ENCODE measurements at places on chromosomes 1 and 21.

GRCh38 chr1:107572674-107573211, 392.2 kb downstream of the VAV3 start:
- DNase-seq: peak; percentile 83

DNA sequence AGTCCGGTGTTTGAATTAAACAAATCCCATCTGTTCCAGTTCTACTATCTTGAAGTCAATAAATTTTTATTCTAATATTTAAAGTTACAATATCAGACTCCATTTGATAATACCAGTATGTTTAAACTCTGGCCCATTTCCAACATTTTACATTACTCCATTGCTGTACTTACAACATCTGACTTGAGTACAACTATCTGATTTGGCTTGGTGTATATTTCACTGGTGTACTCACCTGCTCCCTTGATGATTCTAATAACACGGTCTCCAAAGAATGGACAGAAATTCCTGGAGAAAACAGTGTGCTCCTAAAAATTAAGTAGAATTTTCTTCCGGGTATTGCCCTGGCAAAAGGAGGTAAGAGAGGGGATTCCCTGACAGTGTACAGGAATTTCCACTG, 680.5 kb upstream of the ADAMTS5 start:
- peak; percentile 9 for DNase-seq

DNA sequence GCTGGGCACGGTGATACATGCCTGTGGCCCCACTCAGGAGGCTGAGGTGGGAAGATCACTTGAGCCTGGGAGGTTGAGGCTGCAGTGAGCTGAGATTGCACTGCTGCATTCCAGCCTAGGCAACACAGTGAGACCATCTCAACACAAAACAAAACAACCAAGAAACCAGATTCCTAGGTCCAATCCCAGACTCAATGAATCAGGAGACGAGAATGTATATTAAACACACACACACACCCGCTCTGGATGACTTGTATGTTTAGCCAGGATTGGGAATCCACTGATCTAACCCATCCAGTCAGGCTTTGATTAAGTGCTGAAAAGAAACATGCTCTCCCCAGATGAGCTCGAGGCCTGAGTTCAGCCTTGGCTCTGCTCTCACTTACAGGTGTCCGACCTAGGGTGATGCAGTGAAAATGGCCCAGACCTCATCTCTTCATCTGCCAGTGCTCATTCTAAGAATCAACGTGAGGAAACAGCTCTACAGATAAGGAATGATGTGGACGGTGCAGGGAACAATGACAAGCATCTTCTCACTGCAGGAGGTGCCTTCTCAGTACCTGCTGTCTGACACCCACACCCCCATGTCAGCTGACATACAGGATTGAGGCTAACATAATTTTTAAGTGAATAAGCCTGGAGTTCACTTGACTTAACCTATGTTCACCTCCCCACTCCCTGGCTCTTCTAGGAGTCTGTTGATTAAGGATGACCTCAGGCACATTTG, 15.3 kb upstream of the SRSF4 start:
- DNase-seq: peak; percentile 85

DNA sequence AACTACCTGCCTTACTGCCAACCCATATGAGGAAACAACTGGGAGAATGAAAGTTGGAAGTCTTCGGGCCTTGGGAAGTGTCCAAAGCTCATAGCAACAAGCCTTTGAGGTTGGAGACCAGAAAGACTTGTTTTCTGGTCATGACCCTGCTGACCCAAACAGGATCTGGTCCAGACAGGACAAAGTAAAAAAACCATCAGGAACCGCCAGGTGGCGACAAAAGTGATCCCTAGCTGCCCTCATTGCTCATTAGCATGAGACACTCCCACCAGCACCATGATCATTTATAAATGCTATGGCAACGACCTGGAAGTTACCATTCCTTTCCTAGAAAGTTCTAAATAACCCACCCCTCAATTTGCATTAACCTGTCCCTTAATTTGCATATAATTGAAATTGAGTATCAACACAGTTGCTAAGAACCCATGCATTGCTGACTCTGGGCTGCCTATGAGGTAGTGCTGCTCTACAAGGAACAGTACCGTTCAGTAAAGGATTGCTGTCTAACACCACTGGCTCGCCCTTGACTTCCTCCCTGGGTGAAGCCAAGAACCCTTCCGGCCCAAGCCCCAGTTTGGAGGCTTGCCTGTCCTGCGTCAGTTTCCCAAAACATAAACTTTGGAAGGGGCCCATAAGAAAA, 89.0 kb downstream of the URB2 start:
- no peak for DNase-seq

- no peak for DNase-seq
These were observed 26.2 kb downstream of the RLF start for GRCh38 chr1:40187399-40187798.

DNA sequence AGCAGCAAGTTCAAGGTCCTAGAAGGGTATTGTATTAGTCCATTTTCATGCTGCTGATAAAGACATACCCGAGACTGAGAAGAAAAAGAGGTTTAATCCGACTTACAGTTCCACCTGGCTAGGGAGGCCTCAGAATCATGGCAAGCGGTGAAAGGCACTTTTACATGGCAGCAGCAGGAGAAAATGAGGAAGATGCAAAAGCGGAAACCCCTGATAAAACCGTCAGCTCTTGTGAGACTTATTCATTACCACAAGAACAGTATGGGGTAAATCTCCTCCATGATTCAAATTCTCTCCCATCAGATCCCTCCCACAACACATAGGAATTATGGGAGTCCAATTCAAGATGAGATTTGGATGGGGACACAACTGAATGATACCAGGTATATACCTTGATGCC, 409.5 kb downstream of the NTNG1 start:
- DNase-seq: no peak

DNA sequence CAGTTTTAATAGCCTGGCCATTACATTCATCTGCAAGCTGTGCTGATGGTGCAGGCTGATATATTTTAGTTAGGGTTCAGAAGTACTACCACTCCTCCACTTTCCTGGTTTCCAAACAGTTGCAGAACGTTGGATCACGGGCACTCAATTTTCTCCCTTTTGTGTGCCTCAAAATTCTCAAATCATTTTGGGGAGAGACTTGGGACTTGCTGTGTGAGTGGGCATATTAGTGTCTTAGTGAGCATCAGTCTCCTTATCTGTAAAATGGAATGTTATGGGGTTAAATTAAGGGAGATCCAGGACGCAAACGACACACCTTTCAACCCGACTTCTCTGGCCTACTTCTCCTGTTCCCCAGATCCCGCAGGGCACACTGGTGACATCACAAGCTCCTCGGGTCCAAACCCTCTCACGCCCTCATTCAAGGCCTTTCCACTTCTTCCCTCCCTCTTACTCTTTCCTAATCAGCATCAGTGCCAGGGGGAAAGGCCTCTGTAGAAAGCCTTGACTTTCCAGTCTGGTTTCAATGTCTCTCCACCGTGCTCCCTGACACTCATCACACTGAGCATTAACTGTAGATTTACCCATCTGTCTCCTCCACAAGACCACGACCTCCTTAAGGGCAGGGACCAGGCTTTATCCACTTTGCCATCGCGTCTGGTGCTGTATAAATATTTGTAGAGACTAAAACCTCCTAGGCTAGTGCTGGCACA, 1.2 kb downstream of the PIGP start:
- DNase-seq: peak; percentile 64

DNA sequence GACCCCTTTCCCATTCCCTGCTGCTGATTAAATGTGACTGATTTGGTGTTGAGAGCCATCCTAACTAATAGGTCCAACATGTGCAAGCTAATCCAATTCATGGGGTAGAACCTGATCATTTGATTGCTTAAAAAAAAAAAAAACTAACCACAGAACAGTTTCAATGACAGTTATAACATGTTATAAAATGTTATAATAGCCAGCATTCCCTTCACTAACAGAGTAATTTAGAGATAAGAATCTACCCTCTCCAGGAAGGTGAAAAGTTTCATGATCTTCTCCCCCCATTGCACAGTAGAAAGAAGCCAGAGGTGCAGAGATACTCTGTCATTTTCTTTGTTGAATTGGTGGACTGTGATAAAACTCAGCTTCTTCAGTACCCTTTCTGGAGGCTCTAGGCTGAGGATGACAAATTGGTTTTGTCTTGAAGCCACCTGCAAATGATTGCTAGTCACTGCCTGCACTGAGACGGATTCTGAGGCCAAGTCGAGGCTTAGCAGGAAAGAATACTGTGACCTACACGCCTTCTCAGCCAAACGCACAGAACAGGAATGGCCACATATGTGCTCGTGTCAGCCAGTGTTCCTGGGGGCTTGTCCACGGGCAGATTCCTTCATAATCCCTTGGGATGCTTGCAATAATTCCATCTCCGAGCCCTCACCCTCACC, 215.7 kb upstream of the IRF2BP2 start:
- DNase-seq: no peak

- DNase-seq: no peak
These were observed 27.0 kb downstream of the VCAM1 start for GRCh38 chr1:100746542-100746932.

GRCh38 chr1:20105856-20106255, 13.5 kb downstream of the PLA2G2D start:
- no peak for DNase-seq

DNA sequence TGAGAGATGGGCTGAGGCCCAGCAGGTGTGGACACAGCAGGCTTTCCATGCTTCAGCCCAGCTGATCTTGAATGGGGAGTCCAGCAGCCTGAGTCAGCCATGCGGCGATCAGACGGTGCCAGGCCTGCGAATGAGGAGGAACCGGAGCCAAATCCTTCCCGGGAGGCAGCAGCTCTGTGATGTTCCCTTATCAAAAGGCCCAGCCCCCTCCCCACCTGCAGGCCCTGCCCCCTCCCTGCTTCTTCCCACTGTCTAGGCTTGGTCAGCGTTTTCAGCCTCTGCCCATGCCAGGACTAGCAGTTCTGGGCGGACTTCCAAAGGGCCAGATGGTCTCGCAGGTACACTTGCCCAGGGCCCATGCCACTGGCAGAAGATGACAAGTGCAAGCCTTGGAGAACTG, 253.8 kb downstream of the KAZN start:
- no peak for DNase-seq

DNA sequence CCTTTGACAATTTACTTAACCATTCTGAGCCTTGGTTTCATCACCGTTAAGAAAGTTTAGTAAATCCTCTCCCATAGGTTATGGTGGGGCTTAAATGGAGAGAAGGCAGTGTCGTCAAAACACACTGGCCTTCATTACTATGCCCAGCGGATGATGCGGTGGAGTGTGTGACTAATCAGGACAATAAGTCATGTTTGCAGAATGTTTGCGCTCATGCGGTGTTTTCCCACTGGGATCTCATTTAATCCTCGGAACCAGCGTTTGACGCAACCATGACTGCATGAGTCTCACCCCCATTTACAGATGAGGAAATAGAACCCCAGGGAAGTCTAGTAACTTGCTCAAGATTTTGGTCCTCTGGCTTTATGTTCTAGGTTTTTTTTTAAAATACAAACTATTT, 17.5 kb downstream of the SLC26A9 start:
- peak; percentile 94 for DNase-seq
